MG63 (cell line): ENCODE measurements at places on chromosomes 2 and 18. TPM values are rescaled to one million over a fixed set of nuclear protein-coding genes. Genes with fewer than 3 reads are reported as not detected.

GTF2A1L gene
- total RNA-seq: not detected in 2 replicates

DNA sequence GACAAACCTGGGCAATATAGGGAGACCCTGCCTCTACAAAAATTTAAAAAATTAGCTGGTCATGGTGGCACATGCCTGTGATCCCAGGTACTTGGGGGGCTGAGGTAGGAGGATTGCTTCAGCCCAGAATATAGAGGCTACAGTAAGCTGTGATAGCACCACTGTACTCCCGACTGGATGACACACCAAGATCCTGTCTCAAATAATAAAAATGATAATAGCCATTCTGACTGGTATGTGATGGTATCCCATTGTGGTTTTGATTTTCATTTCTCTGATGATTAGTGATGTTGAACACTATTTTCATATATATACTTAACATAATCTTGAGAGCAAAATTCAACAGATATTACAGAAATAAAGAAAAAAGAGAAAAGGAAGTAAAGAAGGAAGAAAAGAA, 1491.0 kb upstream of the PIK3C3 start:
- DNase-seq: no peak

SCYGR1 gene
- not detected in 2 replicates for total RNA-seq

DNA sequence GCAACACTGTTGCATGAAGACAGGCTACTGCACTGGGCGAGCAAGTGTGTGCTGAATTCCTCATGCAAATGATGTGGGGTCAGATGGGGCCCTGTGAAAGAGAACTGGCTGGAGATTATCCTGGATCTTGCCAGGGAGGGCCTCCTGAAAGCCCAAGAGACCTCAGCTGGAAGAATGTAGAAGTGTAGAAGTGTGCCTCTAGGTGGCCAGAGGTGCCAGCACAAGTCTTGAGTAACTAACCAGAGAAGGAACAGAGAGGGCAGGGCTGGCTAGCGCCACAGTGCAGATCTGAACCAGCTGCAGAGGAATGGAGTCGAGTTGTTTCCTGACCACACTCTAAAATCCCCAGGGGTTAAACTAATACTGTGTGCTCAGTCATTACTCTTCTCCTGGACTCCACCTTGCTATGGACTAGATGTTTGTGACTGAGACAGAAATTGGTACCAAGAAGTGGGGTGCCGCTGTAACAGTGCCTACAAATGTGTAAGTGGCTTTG, 399.3 kb downstream of the LRATD1 start:
- no peak for DNase-seq

LRATD1 gene
- not detected in 2 replicates for total RNA-seq

- DNase-seq: no peak
Observed at GRCh38 chr2:94870440-94871225, 597 bp upstream of the TEKT4 start.

ABCG5 gene
- not detected in 2 replicates for total RNA-seq

KCNG3 gene
- 0.91 TPM in 1 of 2 replicates, not detected in the other for total RNA-seq

ACMSD gene
- total RNA-seq: not detected in 2 replicates

- DNase-seq: no peak
Observed at GRCh38 chr2:145592361-145592760, 1072.4 kb upstream of the ZEB2 start.

- DNase-seq: no peak
Observed at GRCh38 chr18:46815661-46816060, 58.8 kb upstream of the ST8SIA5 start.

FAM168B gene
- 115 and 171 TPM in 2 replicates for total RNA-seq

- no peak for DNase-seq
Observed at GRCh38 chr2:65688141-65688886, 255.9 kb upstream of the SPRED2 start.

SGPP2 gene
- not detected in 2 replicates for total RNA-seq

GRCh38 chr2:9802576-9802993, 40.7 kb upstream of the TAF1B start:
- no peak for DNase-seq
